ENCODE measurements at places on chromosomes 16 and 17. TPM values are rescaled to one million over a fixed set of nuclear protein-coding genes. Genes with fewer than 3 reads are reported as not detected.

GRCh38 chr17:82677353-82677925 lies 21.1 kb downstream of the RAB40B start:
- ATAC-seq: no peak

DNA sequence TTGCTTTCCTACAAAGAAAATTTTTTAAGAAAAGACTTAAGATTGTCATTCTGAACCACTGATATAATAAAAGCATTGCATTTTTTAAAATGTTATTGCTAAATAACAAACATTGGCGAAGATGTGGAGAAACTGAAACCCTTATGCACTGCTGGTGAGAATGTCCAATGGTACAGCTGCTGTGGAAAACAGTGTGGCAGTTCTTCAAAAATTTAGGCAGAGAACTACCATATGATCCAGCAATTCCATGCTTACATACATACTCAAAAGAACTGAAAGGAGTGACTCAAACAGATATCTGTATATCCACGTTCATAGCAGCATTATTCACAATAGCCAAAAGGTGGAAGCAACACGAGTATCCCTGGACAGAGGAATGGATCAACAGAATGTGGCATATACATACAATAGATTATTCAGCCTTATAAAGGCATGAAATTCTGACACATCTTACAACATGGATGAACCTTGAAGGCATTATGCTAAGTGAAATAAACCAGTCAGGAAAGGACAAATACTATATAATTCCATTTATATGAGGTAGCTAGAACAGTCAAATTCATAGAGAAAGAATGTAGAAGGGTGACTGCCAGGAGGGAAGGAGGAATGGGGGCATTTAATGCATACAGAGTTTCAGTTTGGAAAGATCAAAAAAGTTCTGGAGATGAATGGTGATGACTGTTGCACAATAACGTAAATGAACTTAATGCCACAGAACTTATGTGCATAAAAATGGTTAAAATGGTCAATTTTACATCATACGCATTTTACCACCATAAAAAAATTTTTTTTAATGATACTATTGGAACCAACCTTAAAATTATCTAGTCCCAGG lies 92.1 kb downstream of the CACNG1 start:
- no peak for ATAC-seq

- ATAC-seq: no peak
These were observed 2336.1 kb downstream of the TP53TG3F start for GRCh38 chr16:35795361-35796029.

- no peak for ATAC-seq
These were observed 48.2 kb downstream of the IGF2BP1 start for GRCh38 chr17:49045376-49045775.

DNA sequence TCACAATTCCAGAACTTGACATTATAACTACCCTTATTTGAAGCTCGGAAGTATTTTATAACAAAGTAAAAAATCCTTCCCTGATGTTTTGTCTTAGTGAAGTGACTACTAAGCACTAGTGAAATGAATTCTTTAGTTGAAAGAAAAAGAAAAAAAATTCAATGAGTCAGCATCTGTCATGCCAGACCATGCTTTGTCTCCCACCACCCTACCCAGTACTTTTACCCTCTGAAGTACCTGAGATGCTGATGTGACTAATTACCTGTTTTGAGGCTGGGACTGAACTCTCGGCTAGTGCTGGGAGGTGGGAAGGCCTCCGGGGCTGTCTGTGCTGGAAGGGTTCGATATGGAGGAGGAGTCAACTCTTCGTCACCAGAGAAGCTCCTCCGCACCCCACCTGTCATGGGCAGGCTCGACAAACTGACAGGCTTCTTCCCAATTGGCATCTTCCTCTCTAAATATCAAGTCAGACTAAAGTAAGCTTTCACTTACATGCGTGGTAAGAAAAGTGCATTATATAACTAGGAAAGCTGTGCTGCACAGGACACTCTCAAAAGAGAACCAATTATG lies 19.6 kb downstream of the NME2 start:
- ATAC-seq: no peak

DNA sequence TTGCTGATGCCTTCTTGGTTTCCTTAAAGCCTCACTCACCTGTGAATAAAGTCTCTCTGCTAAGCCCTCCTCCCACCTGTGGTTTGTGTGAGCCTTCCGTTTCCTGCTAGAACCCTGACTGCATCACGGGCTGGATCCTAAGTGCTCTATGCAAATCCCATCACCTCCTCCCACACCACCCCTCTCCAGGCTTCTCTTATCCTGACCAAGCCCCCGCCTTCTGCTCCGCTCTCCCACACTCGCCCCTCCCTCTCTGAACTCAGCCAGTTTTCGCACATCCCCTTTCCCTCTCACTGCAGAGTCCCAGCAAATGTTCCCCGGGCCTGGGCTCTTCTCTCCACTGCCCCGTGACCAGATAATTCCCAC lies 51.8 kb downstream of the PIMREG start:
- peak; percentile 84 for ATAC-seq

DNA sequence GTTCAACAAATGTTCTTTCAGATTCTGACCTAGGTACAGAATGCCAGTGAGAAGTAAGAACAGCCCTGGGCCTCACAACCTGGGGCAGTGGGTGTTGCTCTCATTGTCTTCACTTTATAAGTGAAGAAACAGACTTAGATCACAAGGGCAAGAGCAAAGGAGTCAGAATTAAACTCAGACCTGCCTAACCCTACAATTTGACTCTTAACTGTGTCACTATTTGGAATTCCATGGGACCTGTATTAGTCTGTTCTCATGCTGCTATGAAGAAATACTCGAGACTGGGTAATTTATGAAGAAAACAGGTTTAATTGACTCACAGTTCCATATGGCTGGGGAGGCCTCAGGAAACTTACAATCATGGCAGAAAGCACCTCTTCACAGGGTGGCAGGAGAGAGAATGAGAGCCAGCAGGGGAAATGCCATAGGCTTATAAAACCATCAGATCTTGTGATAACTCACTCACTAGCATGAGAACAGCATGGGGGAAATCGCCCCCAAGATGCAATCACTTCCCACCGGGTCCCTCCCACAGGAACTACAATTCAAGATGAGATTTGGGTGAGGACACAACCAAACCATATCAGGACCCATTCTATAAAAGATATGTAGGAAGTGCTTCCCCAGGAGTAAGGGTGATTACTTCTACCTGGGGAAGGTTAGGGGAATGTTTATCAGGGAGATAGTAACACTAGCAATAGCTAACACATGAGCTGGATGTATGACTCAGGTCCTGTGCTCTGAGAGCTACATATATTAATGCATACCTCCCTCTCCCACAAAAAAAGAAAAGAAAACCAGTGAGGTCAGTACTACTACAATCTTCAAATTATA lies 270.1 kb downstream of the SOX9 start:
- ATAC-seq: no peak

GRCh38 chr16:55615071-55615470 lies 40.7 kb upstream of the SLC6A2 start:
- ATAC-seq: no peak

DNA sequence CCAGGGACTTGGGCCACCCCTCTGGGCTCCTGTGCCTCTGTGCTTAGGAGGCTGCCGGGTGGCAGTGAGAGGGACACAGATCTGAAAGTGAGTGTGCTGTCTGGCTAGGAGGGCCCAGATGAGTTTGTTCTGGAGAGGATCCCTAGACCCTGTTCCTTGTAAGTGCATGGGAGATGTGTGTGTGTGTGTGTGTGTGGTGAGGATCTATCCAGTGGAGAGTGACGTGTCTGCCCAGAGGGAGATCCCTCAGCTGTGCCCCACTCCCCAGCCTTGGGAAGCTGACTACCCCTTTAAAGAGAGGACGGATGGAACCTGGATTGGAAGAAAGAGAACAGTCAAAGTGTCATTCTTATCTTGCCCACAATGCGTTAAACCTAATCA lies 25.5 kb upstream of the CDC42EP4 start:
- ATAC-seq: no peak

DNA sequence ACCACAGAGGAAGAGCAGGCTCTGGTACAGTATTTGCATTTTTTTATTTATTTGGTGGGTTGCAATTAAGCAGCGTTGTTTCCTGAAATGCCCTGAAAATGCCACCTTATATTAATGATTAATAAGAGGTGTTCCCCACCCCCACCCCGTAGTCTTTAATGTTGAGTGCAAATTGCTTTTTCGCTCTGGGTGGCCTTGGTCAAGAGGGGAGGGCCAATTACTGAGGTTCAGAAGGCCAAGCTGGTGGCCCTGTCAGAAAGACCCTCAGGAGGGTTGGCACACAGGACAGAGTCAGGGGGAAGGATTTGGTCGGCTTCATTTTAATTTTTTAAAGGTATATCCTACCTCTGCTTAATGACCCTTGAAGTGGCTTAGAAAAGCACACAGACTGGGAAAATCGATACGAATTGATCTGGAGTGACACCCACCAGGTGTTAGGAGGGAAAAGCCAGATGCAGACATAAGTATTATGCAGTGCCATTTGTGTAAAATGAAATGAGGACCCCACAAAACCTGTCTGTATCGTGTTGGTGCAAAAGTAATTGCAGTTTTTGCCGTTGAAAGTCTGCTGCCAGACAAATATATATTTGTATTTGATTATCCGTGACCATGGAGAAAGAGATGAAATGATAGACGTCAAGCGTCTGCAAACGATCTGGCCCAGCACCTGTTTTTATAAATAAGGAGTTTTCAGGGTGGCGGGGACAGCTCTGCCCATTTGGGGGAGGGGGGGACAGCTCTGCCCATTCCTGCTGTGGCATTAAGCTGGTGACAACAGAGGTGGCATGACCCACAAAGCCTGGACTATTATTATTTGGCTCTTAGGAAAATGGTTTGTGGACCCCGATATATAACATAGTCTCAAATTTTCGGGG lies 143.8 kb upstream of the PLCG2 start:
- no peak for ATAC-seq

- peak; percentile 97 for ATAC-seq
These were observed 18.0 kb downstream of the FAM234A start for GRCh38 chr16:252366-253337.

FNDC8 gene
- not detected for total RNA-seq

CDH3 gene
- total RNA-seq: 0.87 TPM

KRT16 gene
- total RNA-seq: not detected

MYH11 gene
- total RNA-seq: not detected

LITAF gene
- total RNA-seq: 66.0 TPM

GLYR1 gene
- total RNA-seq: 97.2 TPM

All from activated T-helper 17 cell treated with anti-CD3 and anti-CD28 coated beads, Interleukin-2, amount 50 U/mL, for 72 hours (primary cell).